HL-60 (cell line): ENCODE measurements at places on chromosomes 7 and 10.

DNA sequence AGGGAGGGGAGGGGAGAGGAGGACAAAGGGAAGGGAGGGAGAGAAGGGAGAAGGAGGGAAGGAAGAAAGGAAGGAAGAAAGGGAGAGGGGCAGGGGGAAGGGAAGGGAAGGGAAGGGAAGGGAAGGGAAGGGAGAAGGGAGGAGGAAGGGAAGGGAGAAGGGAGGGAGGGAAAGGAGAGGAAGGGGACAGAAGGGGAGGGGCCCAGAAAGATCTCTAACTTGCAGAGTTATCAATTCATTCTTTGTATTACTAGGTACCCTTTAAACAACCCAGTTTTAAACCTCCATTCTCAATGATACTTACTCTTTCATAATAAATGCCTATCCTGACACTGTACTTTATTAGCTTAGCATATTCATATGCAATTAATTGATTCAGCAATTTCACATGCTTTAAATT is 192.0 kb downstream of the ELMO1 start:
- DNase-seq = no peak

DNA sequence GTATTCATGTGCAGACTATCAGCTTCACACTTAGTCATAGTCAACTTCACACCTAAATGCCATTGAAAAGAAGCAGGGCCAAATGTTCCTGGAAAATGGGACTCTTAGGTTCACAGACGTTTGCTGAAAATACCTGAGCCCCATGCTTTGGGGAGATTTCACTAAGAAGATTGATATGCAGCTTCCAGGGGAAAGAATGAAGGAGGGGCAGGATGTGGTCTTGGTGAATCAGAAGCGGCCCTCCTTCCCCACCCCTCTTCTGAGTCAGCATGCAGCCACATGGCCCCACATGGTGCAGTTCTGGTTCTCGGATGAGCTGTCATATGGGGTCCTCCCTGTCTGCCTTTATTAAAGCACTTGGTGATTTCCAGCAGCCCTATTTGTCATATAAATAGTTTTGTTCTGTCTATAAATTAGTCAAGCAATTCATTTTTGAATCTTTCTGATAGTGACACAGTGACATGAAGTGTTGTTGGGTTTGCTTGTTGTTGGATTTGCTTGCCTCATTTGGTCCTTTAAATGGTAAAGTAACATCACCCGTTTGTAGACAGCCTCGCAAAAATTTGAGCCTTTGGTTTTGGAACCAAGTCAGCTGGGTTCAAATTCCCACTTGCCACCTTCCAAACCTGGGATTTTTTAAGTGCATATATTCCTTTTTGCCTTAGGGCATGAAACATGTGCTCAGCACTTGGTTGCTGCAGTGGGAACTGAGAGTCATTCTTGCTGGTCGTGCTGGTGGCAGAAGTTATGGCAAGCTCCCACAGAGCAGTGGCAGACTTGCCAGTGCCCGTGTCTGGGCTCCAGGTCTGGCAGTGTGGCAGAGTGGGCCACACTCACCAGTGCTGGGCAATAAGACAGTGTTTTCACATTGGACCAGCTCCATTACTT is 68.1 kb upstream of the CDK6 start:
- no peak for DNase-seq

GRCh38 chr10:34922138-34922537 is 107.0 kb upstream of the PARD3 start:
- DNase-seq = no peak

DNA sequence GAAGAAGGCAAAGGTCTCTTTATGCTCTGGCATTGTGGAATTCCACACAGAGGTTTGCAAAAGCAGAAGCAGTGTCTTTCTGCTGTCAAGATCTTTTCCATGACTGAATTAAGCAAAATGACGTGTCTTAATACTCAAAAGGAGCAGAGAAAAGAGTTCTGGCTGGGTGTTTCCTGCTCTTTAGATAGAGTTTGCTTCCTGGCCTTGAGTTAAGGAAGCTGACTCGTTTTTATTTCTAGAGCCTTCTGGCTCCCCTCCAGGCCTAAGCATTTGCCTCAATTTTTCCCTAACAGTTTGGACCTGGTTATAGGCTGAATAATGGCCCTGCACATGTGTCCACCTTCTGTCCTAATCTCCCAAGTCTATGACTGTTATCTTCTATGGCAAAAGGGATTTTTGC is 21.6 kb downstream of the TAS2R41 start:
- DNase-seq = no peak

DNA sequence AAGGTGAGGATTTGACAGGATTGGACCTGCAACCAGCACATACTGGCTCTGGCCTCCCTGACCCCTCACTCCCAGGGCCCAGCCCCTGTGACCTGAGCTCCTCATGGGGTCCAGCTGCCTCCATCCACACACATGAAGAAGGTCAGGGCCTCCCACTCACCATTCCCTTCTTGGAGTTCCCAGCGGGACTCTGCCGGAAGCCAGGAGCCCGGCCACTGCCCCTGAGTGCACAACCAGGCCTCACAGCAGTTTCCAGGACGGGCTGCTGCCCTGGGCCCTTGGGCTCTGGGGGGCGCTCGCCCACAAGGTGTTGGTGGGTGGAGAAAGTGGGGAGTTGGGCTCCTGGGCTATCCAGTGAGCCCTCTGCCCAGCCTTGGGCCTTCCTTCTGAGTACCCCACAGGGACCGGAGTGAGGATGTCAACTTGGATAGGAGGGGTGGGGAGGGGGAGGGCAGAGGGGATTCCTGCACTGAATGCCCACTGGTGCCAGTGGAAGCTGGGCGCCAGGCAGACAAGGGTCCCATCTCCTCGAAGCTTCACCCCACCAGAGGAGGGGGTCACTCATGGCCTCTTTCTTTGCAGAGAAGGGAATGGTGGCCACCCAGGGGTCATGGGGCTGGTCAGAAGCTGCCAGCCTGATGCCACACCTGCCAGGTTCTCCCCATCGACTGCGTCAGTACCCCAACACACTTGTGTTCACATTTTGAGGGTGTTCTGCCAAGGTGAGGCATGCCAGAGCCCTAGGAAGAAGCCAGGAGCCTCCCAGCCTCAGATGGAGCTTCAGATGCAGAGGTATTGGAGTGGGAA is 115.3 kb downstream of the PTPN20 start:
- no peak for DNase-seq

- DNase-seq = no peak
Measured at GRCh38 chr10:3111621-3112163, 44.3 kb downstream of the PFKP start.

DNA sequence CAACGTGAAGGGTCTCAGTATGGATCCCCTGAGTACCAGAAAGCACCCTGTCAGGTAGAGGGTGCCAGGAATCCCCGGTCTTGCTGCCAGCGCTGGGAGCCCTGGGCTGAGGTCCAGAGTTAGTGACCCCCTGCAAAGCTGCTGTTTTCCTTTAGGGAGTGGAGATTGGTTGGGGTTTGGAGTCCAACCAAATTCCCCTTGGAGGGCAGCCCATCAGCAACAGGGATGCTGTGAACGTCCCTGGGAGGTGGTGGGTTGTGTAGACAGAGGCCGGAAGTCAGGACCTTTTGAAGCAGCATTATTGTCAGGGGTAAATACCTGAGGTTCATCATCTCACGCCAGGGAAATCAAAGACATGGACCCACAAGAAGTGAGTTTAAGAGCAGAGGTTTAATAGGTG is 104.2 kb downstream of the COL26A1 start:
- DNase-seq = no peak

DNA sequence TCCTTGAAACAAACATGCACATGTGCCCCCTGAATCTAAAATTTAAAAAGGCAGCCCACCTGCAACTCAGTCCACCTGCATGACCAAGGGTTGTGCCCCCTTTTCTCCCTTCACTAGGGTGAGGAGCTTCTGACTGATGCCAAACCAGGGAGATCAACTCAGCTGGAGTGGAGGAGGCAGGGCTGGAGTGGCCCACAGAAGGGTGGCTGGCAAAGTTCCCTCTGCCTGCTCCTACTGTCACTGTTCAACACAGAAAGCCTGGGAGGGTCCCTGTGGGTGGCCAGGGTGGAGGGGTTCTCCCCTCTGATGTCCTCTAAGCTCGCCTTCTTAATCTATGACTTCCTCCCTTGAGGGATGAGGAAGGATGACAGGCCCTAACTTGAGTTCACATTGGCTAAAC is 55.7 kb upstream of the ANTXRL start:
- DNase-seq = no peak

DNA sequence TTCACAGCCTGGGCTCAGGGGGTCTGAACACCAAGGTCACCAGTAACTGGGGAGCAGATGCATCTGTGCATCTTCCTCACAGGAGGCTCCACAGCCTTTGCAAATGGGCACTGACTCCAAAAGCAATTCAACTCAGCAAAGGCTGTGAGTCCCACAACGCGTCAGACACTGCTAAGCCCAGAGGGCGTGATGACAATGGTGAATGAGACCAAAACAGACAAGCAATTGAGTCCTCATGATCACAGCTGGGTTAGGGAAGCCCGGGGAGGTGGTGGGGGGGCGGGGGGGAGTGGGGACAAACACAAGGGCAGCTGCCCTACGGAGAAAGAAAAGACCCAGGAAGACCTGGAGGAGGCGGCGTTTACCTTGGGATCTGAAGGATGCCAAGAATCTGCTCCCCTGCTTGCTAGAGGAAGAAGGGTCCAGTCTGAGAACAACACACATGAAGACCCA is 61.6 kb upstream of the RNF32 start:
- no peak for DNase-seq

DNA sequence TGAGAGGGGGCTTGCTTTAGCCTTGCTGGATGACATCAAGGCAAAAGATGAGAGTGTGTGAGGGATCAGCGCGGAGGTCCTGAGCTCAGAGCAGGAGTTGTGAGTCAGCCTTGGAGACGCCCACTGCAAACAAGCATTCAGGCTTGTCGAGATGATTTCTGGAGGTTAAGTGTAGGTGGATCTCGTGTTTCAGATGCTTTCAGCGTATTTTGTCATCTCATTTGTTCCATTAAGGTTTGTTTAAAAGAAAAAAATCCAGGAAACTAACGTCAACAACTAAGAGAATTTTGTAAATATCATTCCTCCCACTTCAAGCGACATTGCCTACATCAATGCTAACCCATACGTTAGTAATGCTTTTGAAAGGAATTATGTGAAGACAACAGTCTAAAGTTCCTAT is 715.4 kb upstream of the NRP1 start:
- no peak for DNase-seq

- no peak for DNase-seq
Measured at GRCh38 chr7:46192271-46192670, 271.2 kb upstream of the IGFBP3 start.

DNA sequence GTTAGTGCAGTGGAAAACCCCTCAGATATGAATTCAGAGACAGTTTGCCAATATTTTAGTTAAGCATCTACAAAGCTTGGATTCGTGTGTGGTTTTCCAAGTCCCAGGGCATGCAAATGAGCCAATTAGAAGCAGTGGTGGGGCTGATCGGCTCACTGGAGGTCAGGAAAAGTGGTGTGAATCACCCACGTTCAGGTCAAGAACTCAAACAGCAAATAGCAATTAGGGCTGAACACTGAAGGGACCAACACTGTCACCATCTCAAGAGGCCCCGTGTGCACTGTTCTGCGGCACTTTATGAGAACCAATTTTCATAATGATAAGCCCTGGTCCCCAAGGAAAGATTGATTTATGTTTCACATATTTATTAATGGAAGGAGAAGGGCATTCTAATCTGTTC is 68.9 kb downstream of the ADARB2 start:
- no peak for DNase-seq

- DNase-seq = peak; percentile 15
Measured at GRCh38 chr7:47497367-47498096, 84.4 kb downstream of the TNS3 start.
